ENCODE measurements at places on chromosomes 11 and 22.

DNA sequence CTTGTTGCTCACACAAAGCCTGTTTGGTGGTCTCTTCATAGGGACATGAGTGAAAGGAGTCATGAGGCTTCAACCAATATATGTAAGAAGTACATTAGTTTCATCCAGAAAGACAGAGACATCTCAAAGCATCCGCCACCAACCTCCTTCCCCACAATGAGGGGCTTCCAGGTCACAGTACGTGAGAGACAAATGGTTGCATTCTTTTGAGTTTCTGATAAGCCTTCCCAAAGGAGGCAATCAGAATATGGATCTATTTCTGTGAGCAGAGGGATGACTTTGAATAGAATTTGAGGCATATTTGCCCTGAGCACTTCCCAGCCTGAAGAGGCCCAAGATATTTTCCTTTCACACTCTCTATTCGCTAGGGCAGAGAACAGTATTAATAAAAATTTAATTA, 931.1 kb downstream of the FAM181B start:
- no peaks in the 10 kb centered on the region for H3K4me1 ChIP-seq
- H3K4me3 ChIP-seq: no peak overlapping the region
- no peak for DNase-seq
- no peaks in the 10 kb centered on the region for H3K27me3 ChIP-seq

GRCh38 chr22:47835726-47836125, 1073.3 kb downstream of the TBC1D22A start:
- H3K27me3 ChIP-seq: peaks cover 23% of the 10 kb centered on the region
- no peak overlapping the region for H3K27ac ChIP-seq
- DNase-seq: no peak
- no peak overlapping the region for H3K4me3 ChIP-seq
- peaks cover 5% of the 10 kb centered on the region for H3K4me1 ChIP-seq

GRCh38 chr11:2311353-2312133, 9.7 kb downstream of the TSPAN32 start:
- H3K27ac ChIP-seq: no peak overlapping the region
- no peak overlapping the region for H3K4me3 ChIP-seq
- no peaks in the 10 kb centered on the region for H3K27me3 ChIP-seq
- no peaks in the 10 kb centered on the region for H3K36me3 ChIP-seq
- H3K4me1 ChIP-seq: peaks cover under 1% of the 10 kb centered on the region

- H3K27me3 ChIP-seq: peaks cover 4% of the 10 kb centered on the region
- no peaks in the 10 kb centered on the region for H3K36me3 ChIP-seq
- H3K4me1 ChIP-seq: peaks cover 6% of the 10 kb centered on the region
Measured at GRCh38 chr11:63608353-63609345, 5.6 kb downstream of the PLAAT3 start.

GRCh38 chr11:78373689-78374088, 43.9 kb downstream of the GAB2 start:
- no peaks in the 10 kb centered on the region for H3K27me3 ChIP-seq
- no peak overlapping the region for H3K4me3 ChIP-seq
- DNase-seq: no peak
- H3K4me1 ChIP-seq: peaks cover 31% of the 10 kb centered on the region
- peaks cover 11% of the 10 kb centered on the region for H3K36me3 ChIP-seq
